ENCODE measurements at places on chromosomes 3 and 15.

DNA sequence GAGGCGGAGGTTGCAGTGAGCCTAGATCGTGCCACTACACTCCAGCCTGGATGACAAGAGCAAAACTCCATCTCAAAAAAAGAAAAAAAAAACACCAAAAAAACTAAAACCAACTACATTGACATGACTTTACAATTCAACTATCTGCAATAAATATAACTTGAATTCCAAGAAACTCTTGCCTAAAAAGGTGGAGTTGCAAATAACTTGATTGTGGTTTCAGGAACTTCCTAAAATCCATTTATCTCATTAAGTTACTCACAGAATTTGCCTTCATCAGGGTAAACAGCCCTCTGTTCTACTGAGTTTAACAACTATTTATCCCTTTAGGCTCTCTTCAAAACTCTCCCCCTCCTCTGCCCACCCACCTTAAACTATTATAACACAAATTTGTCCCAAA lies 2.7 kb upstream of the MAPK6 start:
- no peak for DNase-seq

DNA sequence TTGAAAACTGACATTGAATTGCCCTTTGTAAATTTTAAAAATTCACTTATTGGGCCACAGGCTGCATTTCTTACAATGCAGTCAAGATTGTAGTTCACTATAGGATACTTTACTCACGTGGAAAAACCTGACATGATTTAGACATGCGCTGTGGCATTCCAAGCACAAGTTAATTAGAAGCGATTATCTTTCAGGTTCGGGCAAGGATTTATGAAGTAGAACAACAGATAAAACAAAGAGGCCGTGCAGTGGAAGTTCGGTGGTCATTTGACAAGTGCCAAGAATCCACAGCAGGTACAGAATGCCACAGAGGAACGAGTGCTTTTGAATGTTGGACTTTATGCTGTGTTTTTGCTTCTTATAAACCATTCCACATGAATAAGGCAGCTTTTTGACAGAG lies 37.8 kb downstream of the GPR171 start:
- DNase-seq = no peak

- no peak for DNase-seq
These were observed 5.0 kb upstream of the SGO1 start for GRCh38 chr3:20190991-20191390.

DNA sequence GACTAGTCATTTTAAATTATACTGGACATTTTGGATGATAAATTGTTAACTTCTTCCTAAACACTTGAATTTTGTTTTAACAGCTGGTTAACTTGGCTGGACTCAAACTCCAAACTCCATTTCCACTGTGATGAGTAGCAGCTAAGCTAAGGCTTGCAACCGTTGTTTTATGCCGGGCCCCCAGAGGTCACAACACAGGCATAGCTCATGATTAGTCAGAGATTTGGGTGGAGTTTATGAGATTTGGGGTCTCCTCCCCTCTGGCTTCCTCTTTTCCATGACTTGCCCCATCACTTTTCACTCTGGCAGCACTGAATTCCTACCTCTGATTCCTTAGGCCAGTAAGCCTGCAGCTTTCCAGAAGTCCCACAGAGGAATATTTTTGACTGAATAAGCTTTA lies 12.8 kb downstream of the THAP10 start:
- DNase-seq = no peak

- no peak for DNase-seq
These were observed 18.7 kb downstream of the THRB start for GRCh38 chr3:24475925-24476324.

- DNase-seq = no peak
These were observed 105.5 kb downstream of the SEMA5B start for GRCh38 chr3:122921791-122922651.

DNA sequence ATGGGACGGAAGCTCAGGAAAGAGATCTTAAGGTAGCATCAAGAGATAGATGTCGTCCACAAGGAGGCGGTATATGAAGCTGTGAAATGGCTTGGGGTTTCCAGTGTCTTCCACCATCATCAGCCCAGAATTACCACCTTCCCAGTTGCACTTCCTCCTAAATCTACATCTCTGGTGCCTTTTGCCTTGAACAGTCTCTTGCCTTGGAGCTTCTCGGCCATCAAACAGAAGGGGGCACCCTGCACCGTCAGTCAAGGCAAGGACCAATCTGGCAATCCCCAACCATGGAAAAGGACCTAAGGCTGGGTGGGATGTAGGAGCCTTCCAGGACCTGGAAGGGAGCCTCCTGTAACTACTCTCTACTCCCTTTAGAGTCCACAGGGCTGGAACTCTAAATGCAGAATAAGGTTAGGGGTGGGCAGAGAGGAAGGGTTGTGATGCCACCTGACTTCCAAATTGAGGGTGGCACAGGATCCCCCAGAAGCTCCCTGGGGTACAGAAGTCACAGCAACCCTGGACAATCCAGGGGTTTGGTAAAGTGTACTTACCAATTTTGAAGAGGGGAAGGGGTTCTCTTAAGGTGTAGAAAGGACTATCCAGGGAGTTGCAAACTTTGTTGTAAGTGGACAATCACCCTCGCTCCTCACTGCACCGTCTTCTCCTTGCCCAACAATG lies 1.0 kb upstream of the RYR3 start:
- DNase-seq = no peak

DNA sequence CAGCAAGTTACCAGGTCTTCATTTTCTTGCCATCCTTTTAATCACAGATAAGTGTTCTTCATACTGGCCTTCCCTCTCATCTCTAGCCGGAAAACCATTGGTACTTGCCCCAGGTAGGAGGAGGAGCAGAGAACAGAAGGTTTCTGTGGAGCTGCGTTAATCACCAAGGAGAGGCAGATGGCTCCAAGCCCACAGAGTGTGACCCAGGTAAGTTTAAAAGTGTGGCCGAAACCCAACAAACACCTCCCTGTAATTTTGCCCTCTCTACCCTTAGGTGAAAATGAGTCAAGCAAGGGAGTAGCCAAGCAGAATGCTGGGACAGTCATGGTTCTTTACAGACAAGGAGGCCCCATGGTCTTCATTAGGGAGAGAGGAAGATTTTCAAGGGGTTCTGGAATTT lies 37.3 kb downstream of the NFKBIZ start:
- DNase-seq = no peak

- DNase-seq = no peak
These were observed 51.3 kb downstream of the MBNL1 start for GRCh38 chr3:152319831-152320617.

GRCh38 chr3:196502775-196503195 lies 783 bp downstream of the RNF168 start:
- peak; percentile 32 for DNase-seq

- no peak for DNase-seq
These were observed 61.6 kb upstream of the ETV5 start for GRCh38 chr3:186170516-186170915.

GRCh38 chr3:120604382-120604781 lies 8.2 kb downstream of the NDUFB4 start:
- no peak for DNase-seq

DNA sequence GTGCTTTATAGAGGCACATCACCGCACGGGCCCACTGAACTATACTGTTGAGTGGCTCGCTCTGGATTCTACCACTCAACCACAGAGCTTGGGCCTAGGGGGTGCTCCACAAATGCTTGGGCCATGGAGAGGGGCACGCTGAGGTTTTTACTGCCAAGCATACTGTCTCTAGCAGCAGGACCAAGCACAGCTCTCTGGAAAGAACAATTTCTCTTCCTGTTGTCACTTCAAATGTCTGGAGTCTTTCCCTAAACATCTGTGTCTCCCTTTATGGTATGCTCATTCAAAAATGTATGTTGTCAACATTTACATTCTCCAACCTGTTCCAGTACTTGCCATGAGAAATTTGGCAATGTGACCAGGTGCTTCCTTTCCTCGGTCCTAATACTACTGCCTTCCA lies 114.7 kb upstream of the TPM1 start:
- DNase-seq = no peak

DNA sequence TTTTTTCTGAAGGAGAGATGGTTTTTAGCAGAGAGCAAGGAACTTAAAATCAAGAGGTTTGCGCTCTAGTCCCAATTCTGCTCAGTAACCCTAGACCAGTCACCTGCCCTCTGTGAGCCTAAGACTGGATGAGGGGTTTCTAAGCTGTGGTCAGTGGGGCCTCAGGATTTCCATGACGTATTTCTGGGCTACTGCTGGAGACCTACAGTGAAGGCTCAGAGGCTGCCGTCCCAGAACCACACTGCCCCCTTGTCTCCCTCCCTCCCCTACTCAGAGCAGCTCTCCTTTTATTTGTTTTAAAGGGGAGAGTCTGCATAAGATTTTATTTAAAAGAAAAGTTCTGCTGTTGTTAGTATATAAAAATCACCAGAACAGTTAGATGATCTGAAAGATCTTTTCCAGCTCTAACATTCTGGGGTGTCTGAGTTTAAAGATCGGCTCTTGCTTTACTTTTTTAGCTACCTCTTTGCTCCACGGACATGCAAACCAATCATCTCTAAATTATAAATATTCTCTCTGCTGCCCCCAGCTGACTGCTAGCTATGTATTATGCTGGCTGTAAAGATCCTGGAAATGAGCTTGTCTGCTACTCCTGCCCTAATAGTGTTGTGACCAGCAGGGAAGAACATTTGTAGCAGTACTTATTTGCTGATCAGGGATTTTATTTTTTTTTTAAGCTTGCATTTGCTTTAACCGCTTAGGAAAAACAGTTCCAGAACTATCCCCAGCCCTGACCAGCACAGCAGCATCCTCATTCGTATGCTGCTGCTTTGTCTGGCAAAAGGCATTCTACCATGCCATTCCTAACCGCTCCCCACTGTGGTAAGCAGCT lies 28.6 kb upstream of the NDUFB4 start:
- DNase-seq = no peak
